ENCODE measurements at places on chromosomes 5 and 9. TPM values are rescaled to one million over a fixed set of nuclear protein-coding genes. Genes with fewer than 3 reads are reported as not detected.

N4BP3 gene
- total RNA-seq = 14.3 TPM

NR4A3 gene
- 0.52 TPM for total RNA-seq

DNA sequence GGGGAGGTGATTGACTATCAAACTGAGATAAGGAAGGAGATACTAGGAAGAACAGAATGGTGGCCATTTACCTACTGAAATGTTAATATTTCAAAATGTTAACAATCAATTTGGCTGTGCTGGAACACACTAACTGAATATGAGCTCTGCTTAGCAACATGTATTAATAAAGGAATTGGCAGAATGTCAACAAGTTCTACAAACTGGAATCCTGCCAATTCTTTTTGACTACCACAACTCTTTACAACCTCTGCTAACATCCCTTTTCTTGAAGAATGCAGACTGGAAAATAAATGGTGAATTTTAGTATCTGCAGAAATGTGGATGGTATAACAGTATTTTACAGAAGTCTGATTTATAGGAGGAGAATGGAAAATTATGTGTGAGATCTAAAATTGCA lies 446.4 kb downstream of the ISL1 start:
- H3K27me3 ChIP-seq = no peaks in the 10 kb centered on the region
- no peak overlapping the region for H3K27ac ChIP-seq
- peaks cover 4% of the 10 kb centered on the region for H3K4me1 ChIP-seq
- no peak overlapping the region for H3K4me3 ChIP-seq
- DNase-seq = no peak

GRCh38 chr9:34802916-34803315 lies 93.0 kb upstream of the CCL21 start:
- peaks cover 18% of the 10 kb centered on the region for H3K27me3 ChIP-seq
- H3K27ac ChIP-seq = no peak overlapping the region
- no peak for DNase-seq
- no peaks in the 10 kb centered on the region for H3K36me3 ChIP-seq
- no peaks in the 10 kb centered on the region for H3K4me1 ChIP-seq
- no peak overlapping the region for H3K4me3 ChIP-seq

- no peaks in the 10 kb centered on the region for H3K27me3 ChIP-seq
- no peaks in the 10 kb centered on the region for H3K36me3 ChIP-seq
- DNase-seq = no peak
Observed at GRCh38 chr9:22146604-22147003, 137.5 kb upstream of the CDKN2B start.

GRCh38 chr5:14107536-14107935 lies 35.6 kb upstream of the TRIO start:
- no peaks in the 10 kb centered on the region for H3K4me1 ChIP-seq
- no peaks in the 10 kb centered on the region for H3K27me3 ChIP-seq
- H3K36me3 ChIP-seq = no peaks in the 10 kb centered on the region
- DNase-seq = no peak

MCTP1 gene
- total RNA-seq = 2.8 TPM

SLC4A9 gene
- total RNA-seq = 1.1 TPM

GRCh38 chr5:136033848-136034247 lies 5.1 kb downstream of the TGFBI start:
- peaks cover 27% of the 10 kb centered on the region for H3K27me3 ChIP-seq
- no peaks in the 10 kb centered on the region for H3K4me1 ChIP-seq
- DNase-seq = peak; percentile 9
- H3K36me3 ChIP-seq = no peaks in the 10 kb centered on the region
- H3K27ac ChIP-seq = no peak overlapping the region

- no peaks in the 10 kb centered on the region for H3K4me1 ChIP-seq
- H3K27me3 ChIP-seq = no peaks in the 10 kb centered on the region
- no peak overlapping the region for H3K4me3 ChIP-seq
- H3K36me3 ChIP-seq = peaks cover 10% of the 10 kb centered on the region
- H3K27ac ChIP-seq = no peak overlapping the region
Observed at GRCh38 chr9:124369231-124369797, 45.9 kb downstream of the PSMB7 start.

DNA sequence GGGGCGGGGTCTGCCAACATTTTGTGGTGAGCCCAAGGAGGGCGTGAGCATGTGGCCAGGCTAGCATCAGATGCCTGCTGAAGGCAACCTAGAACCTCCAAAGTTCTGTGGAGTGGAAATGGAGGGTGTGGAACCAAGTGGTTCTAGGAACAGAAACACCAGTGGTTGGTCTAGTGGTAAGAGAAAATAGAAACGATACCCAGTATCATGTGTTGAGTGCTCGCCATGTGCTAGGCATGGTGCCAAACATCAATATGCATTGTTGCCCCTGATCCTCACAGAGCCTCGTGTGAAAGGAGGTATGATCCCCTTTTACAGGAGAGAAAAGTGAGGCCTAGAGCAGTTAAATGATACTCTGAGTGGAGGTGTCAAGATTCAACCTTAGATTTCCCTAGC lies 31.5 kb upstream of the MVB12B start:
- no peaks in the 10 kb centered on the region for H3K4me1 ChIP-seq
- no peak for DNase-seq
- H3K4me3 ChIP-seq = no peak overlapping the region
- H3K27ac ChIP-seq = no peak overlapping the region
- H3K36me3 ChIP-seq = no peaks in the 10 kb centered on the region

GRCh38 chr5:158060212-158060611 lies 201.3 kb upstream of the CLINT1 start:
- H3K4me1 ChIP-seq = no peaks in the 10 kb centered on the region
- H3K27me3 ChIP-seq = no peaks in the 10 kb centered on the region
- H3K4me3 ChIP-seq = no peak overlapping the region
- no peaks in the 10 kb centered on the region for H3K36me3 ChIP-seq
- H3K27ac ChIP-seq = no peak overlapping the region
- no peak for DNase-seq

CSF2 gene
- total RNA-seq = not detected

All from endodermal cell (in vitro differentiated cells).